ENCODE measurements at places on chromosomes 16 and 17.
A peak's percentile ranks its signal among the peaks of the same experiment; 100 is the strongest.

GRCh38 chr16:56630134-56630533 lies 2.3 kb upstream of the MT1M start:
- no peak for DNase-seq

DNA sequence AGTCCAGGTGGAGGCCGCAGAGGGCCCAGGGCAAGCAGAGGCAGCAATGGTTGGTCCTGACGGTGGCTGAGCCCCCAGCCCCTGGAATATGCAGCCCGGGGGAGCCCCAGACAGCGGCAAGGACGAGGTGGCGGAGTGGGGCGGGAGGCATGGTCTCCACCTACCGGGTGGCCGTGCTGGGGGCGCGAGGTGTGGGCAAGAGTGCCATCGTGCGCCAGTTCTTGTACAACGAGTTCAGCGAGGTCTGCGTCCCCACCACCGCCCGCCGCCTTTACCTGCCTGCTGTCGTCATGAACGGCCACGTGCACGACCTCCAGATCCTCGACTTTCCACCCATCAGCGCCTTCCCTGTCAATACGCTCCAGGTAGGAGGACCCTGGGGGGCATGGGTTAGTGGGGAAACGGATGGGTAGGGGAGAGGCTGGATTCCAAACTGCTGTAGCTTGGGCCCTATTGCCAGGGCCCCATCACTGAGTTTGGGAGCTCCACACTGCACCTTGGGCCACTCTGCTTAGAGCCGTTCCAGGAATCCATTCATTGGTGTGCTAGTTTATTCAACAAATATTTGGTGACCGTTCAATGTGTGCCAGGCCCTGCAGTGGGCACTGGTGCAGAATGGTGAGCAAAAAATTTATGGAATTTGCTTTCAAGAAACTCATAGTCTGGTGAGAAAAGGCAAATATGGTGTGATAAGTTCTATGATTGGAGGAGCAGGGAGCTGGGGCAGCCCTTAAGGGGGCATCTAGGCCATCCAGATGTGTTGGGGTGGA lies 3.8 kb downstream of the RASL10B start:
- DNase-seq: no peak

DNA sequence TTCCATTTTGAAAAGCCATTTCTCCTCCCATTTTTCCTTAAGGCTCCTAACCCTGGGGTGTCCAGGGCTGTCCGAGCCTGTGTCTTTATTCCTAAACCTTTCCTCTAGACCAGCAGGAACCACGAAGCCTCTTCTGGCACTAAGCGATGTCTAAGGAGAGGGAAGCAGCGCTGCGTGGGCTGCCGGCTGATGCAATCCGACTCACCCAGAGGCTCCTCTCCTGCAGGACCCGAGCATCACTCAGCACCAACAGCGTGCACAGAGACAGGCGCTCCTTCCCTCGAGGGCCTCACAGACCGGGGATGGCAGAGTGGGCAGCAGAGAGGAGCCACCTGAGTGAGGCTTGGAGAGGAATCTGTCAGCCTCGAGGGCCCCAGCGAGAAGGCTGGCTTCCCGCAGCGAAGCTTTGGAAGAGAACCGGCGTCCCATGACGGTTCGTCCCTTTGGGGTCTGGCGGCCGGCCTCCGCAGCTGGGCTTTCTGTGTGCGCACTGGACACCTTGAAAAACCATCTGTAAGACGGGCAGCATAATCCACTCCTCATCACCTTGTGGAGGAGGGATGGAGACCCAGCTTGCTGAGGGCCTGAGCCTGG lies 174.3 kb downstream of the FOXL1 start:
- DNase-seq: no peak

- DNase-seq: no peak
Measured at GRCh38 chr16:82091241-82091640, 56.2 kb downstream of the HSD17B2 start.

DNA sequence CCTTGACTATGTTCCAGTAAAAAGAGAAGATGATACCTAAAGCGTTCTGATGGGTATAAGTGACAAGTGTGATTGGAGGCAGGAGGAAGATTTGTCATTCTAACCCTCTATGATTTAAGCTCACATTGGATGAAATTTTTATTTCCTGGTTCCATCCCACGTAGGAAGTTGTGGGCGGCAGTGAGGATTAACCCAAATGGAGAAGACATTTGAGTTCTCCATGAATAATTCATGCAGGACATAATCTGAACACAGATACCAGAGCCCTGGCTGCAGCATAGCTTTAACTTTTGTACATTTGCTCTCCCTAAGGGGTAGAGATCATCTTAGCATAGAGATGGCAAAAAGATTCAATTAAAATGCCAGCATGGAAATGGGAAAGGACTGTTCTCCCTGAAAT lies 146.3 kb downstream of the SLC39A11 start:
- no peak for DNase-seq

- peak; percentile 72 for DNase-seq
Measured at GRCh38 chr17:82212331-82213250, at the start of gene CCDC57. Gene CCDC57 (minus strand): TSS chr17:82212842. CDS start chr17:82201944, 10,898 bp downstream.

DNA sequence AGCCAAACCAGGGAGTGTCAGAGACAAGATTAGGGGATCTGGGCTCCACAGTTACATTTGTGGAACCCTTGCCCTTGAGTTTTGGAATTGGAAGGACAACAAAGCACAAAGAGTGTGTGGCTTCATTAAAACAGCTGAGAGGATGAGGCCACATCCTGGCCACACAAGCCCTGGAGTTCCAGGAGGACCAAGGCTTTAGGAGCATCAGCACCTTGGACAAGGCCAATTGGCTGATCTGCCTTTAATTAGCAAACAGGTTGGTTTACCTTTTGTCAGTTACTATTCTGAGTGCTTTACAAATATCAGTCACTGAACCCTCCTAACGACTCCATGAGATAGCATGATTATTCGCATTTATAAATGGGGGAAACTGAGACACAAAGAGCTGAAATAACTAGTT lies 54.7 kb downstream of the SLC6A2 start:
- no peak for DNase-seq

- DNase-seq: no peak
Measured at GRCh38 chr17:76139801-76140660, 1.0 kb downstream of the FOXJ1 start.

GRCh38 chr17:14165616-14166015 lies 71.0 kb downstream of the CDRT15 start:
- DNase-seq: no peak

Data from midbrain (tissue), 1 donor.